Stimulated activated CD8-positive, alpha-beta memory T cell treated with anti-CD3 and anti-CD28 coated beads, Interleukin-7, amount 100 ng/mL, for 48 hours (primary cell): ENCODE measurements at places on chromosomes 2 and 18.

DNA sequence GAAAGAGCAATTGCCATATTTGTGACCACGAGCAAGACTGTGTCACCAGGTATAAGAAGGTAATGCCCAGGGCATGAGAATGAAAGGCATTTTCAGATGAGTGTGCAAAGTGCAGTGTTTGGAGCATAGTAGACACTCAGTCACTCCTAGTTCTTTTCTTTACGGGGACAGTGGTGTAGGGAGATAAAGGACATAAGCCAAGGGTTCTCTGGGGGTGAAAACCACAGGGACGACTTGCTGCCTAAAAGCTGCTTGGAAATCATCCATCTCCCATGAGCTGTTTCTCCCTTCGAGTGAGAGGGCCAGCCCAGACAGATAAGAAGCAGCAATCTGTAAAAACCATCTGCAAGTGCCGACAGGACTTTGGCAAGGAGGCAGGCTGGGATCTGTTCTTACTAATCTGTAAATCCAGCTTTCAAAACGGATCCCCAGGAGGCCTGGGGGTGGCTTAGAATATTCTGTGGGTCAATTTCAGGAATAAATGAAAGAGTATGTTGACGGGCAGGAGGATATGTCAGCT is 221.6 kb downstream of the LPIN1 start:
- DNase-seq = no peak

GRCh38 chr18:47191961-47192360 is 15.8 kb upstream of the IER3IP1 start:
- DNase-seq = no peak

DNA sequence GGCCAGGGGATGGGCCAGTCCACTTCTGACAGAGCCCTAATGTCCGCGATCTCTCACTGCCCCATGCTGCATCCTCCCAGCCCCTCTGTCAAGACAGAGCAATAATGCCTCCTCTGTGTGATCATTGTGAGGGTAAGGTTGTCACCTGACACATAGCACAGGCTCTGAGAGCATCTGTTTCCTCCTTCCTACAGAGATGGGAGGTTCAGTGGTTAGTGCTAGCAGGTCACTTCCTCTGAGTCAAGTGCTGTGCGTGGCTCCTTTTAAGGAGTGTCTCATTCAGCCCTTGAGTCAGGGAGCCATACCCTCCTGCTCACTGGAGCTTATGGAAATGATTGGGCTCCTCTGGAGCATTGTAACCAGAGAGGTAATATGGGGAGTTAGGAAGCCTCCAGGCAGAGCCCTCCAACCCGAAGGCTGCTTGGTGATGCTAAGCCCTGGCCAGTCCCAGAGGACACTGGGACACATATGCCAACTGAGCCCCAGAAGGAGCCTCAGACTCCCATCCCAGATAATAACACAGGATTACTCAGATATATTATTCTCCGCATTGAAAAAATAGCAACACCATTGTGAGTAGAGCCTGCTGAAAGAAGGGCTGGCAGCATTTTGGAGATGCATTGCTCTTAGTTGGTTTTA is 189.0 kb downstream of the GALNT1 start:
- no peak for DNase-seq

GRCh38 chr18:56823986-56824565 is 172.9 kb downstream of the WDR7 start:
- DNase-seq = no peak

GRCh38 chr2:178913049-178913441 is 105.8 kb upstream of the TTN start:
- DNase-seq = no peak

DNA sequence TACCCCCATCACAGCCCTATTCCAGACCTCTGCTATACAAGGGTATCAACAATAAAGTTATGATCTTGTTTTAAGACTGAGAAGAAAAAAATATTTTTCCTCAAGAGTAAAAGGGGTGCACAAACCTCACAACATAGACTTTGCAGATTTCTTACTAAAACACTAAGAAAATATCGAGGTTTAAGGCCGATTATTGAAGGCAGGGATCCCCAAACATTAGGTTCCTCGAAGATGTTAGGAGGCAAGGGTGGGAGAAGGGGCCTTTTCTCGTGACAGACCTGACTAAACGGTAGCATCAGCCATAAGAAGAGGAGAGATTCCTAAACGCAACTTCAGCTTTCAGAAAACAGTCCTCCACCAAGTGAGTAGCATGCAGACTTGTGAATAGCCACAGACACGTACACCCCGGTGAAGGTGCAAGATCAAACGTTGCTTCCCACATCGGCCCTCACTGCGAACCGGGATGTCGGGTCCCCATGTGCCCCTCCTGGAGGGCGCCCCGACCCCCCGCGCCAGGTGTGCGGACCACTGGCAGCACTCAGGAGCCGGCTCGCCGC is 678 bp downstream of the PIAS2 start:
- no peak for DNase-seq

GRCh38 chr18:63545000-63545399 is 2.8 kb downstream of the SERPINB12 start:
- DNase-seq = no peak

- no peak for DNase-seq
Measured at GRCh38 chr2:9618410-9618809, 12.4 kb downstream of the YWHAQ start.

GRCh38 chr2:105220604-105221003 is 20.9 kb upstream of the GPR45 start:
- DNase-seq = no peak

DNA sequence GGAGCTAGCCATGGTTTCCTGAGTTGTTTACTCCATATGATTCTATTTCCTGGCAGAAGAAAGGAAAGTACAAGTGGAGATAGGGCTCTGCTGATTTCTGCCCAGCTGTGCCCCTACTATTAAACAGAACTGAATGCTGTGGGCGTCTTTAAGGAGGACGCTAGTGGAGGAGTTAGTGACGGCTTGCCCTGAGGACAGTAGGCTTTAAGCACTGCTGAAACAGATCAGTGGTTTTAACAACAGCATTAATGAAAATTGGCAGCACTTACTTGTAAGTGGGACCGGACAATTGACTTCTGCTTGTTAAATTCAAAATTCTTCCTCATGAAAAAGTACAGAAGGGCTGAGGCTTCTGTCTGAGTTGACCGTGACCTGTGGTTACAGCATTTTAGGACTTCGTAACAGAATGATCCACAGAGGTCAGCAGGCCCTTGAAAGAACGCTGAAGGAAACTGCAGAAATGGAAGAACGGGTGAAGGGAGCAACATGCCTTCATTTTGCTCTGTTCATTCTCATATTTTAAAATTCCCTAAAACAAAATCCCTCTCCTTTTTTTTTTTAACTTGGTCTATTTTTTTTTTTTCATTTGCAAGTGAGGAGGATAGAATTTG is 80.6 kb upstream of the CCDC195 start:
- no peak for DNase-seq

DNA sequence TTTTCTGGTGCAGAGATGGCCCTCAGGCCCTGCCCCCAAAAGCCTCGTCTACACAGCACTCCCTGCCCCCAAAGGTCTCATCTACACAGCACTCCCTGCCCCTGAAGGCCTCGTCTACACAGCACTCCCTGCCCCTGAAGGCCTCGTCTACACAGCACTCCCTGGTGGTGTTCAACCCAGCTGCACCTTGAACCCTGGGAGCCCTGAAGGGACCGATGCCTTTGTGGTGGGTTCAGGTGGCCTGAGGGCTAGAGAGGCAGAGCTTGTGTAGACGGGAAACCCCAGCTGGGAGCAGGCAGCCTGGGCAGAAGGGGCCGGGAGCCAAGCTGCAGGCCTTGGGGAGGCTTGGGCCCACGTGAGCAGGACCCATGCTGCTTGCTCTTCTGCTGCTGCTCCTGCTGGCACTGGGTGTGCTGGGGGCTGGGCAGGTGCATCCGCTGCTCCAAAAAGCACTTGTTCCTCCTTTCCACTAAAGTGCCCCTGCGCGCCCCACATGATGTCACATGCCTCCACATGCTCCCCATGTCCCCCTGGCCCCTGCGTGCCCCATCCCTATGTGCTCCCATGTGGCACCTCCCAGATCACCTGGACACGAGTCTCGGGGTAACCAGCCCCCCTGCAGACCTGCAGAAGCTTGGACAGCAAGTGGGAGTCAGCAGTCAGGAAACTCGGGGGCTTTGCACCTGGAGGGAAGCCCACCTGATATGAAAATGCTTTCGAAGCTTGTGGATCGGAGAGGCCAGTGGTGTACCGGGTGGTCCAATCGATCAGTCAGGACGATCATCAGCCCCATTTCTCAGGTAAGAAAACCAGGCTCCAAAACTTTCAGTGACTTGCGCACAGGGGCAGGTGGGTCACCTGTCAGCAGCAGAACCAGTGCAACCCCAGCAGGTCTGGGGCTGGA is 94.9 kb upstream of the CTDP1 start:
- DNase-seq = no peak

DNA sequence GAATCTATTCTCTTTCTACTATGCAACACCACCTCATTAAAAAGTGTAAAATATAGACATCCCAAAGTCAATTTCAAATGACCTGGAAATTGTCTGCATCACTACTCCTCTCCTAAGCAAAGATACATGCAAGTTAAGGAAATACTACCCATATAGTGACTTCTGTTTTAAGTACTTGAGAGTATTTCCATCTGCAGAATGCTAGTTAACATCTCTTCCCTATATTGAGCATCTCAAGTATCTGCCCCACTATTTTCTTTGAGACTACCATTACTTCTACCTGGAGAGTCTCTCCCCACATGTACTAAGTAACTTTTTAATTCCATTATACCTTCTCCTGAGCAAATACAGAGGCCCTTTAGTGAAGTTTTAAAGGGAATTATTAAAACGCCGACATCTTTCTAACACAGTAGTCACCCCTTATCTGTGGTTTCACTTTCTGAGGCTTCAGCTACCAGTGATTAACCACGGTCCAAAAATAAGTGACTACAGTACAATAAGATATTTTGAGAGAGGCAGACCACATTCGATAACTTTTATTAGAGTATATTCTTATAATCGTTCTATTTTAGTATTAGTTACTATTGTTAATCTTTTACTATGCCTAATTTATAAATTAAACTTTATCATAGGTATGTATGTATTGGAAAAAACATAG is 21.8 kb downstream of the CWC22 start:
- no peak for DNase-seq

DNA sequence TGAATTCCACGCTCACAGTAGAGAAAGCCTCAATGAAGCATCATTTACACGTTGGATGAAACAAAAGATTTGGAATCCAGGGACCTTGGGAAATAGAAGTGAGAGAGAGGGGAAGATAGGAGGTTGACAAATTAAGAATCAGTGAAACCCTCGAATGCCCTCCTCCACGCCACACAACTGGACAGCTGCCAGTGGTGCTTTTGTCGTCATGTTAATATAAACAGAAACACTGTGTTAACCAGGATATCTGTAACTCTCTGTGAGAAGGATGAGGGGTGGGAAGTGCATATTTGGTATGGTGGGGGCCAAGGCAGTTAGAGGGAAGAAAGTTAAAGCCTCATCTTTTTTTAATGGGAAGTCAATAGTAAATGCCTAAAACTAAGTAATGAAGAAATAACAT is 108.7 kb downstream of the GFPT1 start:
- no peak for DNase-seq

GRCh38 chr2:133209325-133209724 is 358.9 kb downstream of the NCKAP5 start:
- no peak for DNase-seq

DNA sequence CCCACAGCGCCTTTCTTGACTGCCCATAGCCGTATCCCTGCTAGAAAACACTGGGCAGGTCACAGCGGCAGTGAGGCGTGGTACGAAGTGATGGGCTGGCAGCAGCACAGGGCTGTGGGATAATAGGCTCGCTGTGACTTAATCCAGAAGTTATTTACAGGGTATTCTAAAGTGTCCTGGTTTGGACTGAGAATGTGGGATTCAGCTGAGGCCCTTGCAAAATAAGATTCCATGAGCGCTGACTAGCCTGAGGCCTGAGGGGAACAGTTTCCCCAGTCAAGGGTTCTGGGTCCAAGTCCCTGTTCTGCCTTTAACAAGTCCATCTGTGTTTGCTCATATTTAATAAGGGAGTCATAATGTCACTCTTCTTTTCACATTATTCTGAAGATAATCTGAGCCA is 34.6 kb downstream of the SETBP1 start:
- DNase-seq = no peak

GRCh38 chr2:72731116-72731515 is 94.7 kb downstream of the EXOC6B start:
- no peak for DNase-seq

GRCh38 chr2:26738481-26738880 is 25.6 kb upstream of the SLC35F6 start:
- no peak for DNase-seq

GRCh38 chr2:128536925-128537620 is 218.4 kb upstream of the HS6ST1 start:
- DNase-seq = peak; percentile 41

GRCh38 chr2:179487010-179487731 is 222.5 kb upstream of the SESTD1 start:
- DNase-seq = no peak

- DNase-seq = no peak
Measured at GRCh38 chr2:123648016-123648415, 377.1 kb upstream of the CNTNAP5 start.

DNA sequence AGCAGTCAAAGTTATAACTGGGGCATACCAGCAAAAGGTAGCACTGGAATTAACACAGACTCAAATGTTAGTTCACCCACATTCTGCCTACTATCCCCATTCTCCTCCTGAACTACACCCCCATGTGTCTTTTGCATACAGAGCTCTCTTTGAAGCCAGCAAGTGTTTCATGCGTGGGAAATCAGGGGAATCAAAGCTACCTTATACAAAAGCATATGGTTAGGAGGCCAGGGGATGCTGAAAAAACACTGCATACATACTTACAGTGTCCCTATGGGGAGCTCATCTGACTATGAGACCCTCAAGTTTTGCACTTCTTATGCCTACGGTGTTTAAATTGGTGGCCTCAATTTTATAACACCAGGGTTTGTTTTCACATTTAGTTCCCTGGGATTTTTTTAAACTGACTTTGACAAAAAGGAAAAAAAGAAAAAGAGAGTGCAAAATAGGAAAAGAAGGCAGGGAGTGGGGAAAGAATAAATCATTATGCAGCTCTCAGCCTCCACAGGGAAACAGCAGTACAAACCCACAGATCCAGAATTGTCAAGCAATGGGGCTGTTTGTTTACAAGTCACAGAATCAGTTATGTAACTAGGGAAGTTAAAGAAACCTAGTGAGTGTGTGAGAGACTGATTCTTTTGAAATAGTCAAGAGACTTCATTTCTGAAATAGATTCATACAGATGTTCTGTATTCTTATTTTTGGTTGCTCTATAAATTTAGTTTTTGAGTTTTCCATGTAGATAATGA is 20.1 kb upstream of the PPP3R1 start:
- no peak for DNase-seq

- DNase-seq = no peak
Measured at GRCh38 chr2:47016172-47016913, 100.7 kb upstream of the MCFD2 start.

DNA sequence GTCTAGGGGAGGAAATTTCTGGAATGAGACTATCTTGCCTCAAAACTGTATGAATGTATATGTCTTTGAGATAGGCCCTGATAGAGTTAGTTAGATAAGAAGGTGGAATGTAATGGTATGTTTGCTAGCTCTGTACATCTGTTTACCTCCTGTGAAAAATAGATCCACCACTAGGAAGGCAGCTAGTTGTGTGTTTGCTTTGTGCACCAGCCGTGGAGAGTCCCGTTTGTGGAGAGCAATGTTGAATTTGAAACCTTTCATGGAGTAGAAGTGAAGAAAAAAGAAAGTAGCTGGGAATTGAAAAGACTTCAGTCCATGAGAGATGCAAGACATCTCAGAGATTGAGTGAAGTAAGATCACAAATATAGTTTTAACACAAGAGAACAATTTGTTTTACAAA is 25.4 kb downstream of the ASXL3 start:
- DNase-seq = no peak
